ENCODE measurements at places on chromosomes 16 and 17.
A peak's percentile ranks its signal among the peaks of the same experiment; 100 is the strongest.

GRCh38 chr16:11117576-11118211 lies 138.3 kb downstream of the SOCS1 start:
- no peak for DNase-seq

- no peak for DNase-seq
Measured at GRCh38 chr17:4506175-4506813, 7.6 kb downstream of the SPNS2 start.

GRCh38 chr17:11109106-11109505 lies 131.9 kb upstream of the SHISA6 start:
- DNase-seq: no peak

GRCh38 chr17:43388359-43389045 lies 10.3 kb upstream of the ARL4D start:
- DNase-seq: peak; percentile 77

GRCh38 chr17:57016764-57017116 lies 38.8 kb downstream of the SCPEP1 start:
- DNase-seq: no peak

GRCh38 chr17:56929362-56929969 lies 15.6 kb upstream of the TRIM25 start:
- no peak for DNase-seq

DNA sequence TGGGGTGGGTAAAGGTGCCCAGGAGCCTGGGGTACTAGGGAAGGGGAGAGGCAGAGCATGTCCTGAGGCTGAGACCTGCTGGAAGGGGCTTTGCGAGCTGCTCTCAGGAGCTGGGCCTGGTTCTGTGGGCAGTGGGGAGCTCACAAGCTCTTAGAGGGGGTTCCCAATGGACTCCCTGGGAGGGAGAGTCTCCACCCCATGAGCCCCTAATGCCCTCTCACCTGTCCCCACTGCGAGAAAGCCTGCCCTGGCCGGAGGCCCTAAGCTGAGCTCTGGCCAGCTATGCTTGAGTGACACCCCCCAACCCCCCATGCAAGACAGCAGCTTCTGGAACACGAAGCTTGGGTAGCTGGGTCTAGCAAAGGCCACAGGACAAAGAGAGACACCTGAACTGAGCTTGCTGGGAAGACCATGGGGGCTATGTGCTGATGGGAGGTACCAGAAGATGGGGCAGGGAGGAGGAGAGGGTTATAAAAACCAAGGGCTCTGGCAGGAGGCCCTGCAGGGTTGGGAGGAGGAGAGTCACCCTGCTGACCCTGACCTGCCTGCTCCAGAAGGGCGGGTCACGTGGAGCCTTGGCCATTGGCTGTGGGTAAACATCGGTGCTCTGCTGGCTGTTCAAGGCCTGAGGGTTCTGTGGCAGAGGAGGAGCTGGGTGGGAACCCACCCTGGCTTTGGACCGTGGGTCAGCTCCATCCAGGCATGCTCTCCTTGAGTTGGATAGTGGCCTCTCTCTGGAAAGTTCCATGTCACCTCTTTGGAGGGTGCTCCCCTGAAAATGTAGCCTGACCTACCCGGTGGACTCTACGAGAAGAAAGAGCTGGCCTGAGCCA lies 106.7 kb downstream of the RAB11FIP4 start:
- DNase-seq: no peak

DNA sequence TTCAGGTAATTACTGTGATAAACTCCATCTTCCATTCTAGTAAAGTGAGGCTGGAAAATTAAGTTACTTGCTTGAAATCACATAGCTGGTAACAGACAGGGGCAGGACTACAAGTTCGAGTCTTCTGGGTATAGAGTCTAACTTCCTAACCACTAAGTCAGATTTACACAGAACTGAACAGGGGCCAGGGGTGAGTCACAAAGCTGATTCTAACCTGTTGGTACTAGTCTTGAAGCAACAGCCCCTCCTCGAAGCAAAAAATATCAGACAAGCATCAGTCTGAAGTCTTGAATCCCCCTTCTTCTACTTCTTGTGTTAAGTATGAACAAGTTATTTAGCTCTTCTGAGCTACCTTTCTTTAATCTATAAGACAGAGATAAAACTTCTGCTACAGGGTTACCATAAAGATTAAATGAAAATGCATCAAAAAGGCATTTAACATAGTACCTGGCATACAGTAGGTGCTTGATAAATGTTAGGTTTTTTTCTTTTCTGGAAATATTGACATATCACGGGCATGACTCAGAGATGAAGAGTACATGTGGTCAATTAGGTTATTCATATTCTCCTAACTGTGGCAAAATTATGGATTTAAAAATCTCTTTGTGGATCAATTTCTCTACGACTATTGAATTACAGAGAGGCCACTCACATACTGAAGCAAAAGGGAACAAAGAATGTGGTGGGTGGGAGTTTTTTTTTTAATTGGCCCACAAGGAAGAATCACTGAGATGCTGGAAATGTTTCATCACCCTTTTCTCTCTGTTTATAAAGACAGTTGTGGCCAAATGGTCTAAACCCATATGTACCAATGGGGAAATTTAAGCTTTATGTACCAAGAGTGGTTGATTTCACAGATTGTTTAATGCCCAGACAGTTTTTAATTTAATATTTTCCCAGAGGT lies 266.9 kb upstream of the DYNLRB2 start:
- DNase-seq: no peak

DNA sequence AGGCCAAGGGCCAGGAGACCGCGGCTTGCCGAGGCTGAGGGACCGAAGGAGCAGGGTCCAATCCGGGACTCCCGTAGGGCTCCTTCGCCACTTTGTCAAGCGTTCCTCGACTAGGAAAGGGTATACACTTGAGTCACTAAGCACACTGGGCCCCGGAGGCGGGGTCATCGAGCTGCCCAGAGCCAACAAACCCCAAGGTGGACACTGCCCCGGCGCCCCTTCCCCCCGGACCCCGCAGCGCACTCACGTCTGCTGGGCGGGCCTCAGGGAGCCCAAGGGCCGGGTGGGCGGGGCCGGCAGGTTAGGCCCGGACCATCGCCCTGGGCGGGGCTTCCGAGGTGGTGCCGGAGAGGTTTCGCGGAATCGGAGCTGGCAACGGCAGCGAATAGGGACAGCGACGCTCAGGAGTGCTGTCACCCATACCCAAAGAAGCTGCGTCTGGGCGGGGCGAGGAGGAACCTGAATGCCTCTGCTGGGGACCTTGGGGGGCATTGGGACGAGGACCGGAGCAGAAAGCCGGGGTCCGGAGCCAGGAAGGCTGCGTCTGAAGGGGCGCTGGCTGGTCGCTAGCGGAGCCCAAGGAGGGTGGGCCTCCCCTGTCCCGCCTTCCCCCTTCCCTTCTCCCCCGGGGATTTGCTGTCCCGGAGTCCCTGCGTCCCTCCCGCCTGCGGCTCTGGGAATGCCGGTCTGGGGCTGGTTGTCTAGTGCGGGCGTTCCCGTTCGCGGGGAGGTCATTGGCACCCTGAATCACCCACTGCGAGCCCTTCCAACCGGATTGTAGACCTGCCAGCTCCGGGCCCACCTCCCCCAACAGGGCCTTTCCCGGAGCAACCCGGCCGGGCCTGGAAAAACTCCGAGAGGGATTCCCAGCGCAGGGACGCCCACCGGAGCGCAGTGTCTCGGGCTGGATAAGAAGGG lies 118.2 kb upstream of the SMURF2 start:
- DNase-seq: peak; percentile 78

- DNase-seq: no peak
Measured at GRCh38 chr17:77285594-77286390, 145.0 kb downstream of the SEC14L1 start.

DNA sequence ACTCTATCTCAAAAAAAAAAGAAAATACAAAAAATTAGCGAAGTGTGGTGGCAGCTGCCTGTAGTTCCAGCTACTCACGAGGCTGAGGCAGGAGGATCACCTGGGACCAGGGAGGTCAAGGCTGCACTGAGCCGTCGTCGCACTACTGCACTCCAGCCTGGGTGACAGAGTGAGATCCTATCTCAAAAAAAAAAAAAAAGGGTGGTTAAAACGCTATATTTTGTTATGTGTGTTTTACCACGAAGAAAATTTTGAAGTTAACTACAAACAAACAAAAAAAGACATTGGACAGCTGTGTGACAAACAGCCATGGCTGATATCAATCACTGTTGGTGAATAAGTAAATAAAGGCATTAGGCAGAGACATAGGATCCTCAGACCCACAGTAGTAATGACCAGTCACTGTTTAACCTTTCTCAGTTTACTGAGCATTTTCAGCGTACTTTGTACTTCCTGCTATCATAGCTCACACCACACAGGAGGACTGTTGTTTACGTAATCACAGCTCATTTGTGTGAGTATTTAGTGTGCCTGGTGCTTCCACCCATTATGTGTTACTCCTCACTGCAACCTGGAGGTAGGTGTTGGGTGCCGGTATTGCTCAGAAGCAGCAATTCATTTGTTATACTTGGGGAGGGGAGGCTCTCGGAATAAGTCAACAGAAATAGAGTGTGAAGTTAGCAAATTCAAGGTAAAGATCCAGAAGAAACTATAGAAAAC lies 55.4 kb downstream of the COPRS start:
- DNase-seq: no peak

DNA sequence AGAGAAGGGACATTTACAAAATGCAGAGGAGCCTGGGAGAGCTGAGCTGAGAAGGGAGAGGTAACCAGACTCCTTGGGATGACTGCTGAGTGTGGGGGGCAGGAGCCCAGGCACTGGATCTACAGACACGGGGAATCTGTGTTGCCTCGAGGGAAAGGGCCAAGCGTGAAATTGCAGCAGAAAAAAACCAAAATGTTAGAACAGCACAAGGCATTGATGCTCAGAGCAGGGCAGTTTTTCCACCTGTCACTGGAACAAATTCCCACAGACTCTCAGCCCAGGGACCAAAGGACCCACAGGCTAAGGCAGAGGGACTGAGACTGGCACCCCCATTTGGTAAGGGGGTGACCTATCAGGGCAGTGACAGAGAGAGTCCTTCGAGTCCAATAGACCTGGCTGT lies 2.0 kb downstream of the PITPNM3 start:
- no peak for DNase-seq

GRCh38 chr16:14377326-14377725 lies 252.7 kb downstream of the PARN start:
- DNase-seq: no peak

DNA sequence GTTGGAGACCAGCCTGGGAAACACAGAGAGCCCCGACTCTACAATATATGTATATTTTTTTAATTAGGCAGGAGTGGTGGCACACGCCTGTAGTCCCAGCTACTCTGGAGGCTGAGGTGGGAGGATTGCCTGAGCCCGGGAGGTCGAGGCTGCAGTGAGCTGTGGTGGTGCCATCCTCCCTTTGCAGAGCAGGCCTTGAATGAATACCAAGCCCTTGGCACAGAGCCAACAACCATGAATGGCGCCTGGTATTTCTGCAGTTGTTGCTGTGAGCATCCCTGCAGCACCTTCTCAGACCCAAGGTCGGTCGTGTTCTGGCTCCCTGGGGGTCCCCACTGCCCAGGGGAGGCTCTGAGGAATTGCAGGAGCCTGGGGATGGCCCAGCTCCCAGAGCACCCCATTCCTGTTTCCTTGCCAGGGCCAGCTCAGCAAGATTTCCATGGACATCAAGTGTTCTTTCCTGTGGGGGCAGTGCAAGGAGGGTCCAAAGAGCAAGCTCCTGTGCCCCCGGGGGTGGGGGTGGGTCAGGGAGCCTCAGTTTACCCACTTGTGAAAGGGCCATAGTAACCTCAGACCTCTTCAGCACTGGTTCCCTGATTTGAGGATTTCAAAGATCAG lies 25.6 kb upstream of the RMI2 start:
- no peak for DNase-seq

- no peak for DNase-seq
Measured at GRCh38 chr17:59427996-59428395, 96.5 kb downstream of the YPEL2 start.

GRCh38 chr16:72934636-72935403 lies 113.1 kb downstream of the ZFHX3 start:
- no peak for DNase-seq

DNA sequence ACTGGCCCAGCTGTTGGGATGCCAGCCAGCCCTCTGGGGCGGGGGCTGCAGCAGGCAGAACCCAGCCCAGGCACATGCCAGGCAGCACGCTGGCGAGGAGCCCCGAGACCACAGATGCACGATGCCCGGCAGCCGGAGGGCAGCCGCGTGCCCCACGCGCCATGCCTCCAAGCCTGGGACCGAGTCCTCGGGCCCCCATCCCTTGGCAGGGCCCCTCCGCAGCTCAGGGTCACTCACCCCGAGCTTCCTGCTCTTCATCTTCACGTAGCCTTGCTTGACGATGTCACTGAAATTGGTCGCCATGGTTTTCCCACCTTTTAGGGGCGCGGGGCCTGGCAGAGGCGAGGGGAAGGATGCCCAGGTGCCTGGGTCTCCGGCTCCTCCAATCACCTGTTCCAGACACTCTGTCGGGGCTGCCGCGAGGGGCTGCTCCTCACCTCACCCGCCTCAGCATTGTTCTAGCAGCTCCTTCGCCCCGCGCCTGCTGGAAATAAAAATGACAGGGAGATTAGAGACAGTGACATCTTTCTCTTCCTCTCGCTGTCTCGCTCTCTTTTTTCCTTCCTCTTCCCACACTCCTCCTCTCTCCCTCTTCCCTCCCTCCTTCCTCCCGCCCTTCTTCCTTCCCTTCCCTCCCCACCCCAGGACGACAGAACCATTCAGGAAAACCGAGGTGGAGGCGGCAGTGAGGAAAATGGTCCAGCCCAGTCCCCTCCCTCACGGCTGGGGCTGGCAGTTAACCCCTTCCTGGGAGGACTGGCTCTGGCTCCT lies 6.9 kb downstream of the DOK4 start:
- DNase-seq: no peak

GRCh38 chr16:74931445-74931844 lies 53.5 kb downstream of the WDR59 start:
- no peak for DNase-seq

DNA sequence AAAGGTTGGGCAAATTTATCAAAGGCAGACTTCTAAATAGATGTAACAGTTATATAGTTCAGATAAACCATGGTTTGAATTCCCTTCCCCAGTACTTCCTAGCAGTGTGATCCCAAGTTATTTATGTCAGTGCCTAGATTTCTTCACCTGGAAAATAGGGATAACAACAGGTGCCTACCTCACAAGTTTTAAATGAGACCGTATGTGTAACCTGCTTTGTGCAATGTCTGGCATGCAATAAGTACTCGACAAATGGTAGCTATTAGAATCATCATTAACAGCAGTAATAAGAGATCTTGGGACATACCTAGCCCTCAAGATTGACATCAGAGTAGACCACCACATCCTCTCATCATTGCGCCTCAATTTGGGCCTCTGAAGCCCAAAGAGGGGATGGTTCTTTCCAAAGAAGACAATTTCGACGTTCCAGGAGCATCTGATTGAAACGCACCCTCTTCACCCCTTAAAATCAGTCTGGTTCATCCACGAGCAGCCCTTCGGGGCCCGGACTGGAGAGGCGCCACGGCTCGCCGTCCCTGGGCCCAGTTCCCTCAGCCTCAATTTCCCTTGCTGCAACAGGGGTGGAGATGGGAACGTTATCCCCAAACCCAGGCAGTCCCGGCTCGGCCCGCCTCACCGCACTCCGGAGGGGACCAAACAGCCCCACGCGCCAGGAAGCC lies 541 bp downstream of the ACACA start:
- DNase-seq: no peak

- no peak for DNase-seq
Measured at GRCh38 chr17:50051082-50051576, 4.8 kb upstream of the ITGA3 start.

Data from NCI-H1048 (cell line).